CD8-positive, alpha-beta T cell (primary cell): ENCODE measurements at places on chromosomes 5 and 9.

- no peak for DNase-seq
These were observed 9.2 kb upstream of the SHOC1 start for GRCh38 chr9:111803924-111804323.

- DNase-seq = no peak
These were observed 191.3 kb downstream of the RGS3 start for GRCh38 chr9:113654605-113655428.

DNA sequence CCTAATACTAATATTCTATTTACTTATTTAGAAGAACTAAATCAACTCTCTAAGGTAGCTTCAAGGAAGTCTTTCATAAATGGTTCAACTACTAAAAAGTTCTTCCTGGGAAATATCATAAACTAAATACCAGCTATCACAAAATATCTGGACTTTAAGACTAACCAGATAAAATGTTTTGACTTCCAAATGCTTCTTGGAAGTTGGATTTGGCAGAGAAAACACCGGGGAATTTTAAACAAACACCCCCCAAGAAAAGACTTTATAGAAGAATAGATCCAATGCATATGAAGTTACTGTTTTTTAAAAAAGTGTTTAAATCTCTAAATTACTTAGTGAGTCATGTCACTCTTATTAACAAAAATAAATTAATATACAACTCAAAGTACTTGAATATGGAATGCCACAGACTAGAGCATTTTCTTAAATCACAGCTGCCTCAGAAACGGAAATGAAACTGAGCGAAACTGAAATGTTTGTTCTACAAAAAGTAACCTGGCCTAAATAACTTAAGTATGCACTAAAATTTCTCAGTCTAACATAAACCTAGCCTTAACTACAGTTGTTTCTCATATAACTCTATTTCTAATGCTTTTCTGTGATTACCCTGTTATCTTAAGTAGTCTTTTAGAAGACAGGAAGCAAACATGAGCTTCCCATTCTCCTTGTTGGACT, 6.8 kb downstream of the ABCA1 start:
- no peak for DNase-seq

DNA sequence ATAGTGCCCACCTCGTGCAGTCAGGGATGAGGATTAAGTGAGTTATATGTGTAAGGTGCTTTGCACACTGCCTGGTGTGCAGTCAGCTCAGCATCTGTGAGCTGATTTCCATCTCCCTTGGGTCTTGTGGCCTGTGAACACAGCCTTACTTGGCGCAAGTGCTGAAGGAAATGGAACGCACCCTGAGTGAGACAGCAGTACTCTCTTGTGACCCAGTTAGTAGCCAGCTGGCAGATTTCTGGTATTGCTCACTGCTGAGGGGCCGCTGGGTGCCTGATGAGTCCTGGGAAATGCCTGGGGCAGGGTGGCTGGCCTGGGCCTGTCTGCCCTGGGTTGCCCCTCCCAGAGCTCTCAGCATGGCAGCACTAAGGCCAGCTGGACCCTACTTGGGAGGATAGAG, 90.9 kb upstream of the BOD1 start:
- no peak for DNase-seq

- DNase-seq = no peak
These were observed 17.6 kb downstream of the NCS1 start for GRCh38 chr9:130189840-130190239.
